ENCODE measurements at places on chromosomes 13 and 19.

GRCh38 chr13:112740502-112741131 lies 50.8 kb downstream of the ATP11A start:
- peak; percentile 78 for DNase-seq

DNA sequence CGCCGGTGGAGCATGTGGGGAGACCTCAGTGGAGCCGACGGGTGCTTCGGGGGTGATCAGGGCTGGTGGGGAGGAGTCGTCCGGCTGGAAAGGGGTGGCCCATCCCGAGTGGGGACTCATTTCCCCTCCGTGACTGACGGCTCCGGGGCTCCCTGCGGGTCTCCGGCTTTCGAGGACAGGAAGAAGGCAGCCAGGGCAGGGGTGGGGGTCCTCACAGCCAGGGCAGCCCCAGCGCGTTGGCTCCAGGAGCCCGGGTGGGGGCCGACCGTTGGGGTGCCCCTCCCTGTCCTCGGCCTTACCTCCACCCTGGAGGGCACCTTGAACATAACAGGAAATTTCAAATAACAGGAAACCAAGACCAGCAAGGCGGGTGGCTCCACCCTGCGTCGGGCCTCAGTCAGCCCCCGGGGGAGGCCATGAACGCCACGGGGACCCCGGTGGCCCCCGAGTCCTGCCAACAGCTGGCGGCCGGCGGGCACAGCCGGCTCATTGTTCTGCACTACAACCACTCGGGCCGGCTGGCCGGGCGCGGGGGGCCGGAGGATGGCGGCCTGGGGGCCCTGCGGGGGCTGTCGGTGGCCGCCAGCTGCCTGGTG lies at the start of gene S1PR4:
TSS of gene S1PR4 (plus strand) at position 393 of the 596 bp plus-strand sequence. CDS start at position 417, 24 bp downstream.
- DNase-seq = no peak

GRCh38 chr19:51468545-51468920 lies 9.8 kb upstream of the CEACAM18 start:
- no peak for DNase-seq

DNA sequence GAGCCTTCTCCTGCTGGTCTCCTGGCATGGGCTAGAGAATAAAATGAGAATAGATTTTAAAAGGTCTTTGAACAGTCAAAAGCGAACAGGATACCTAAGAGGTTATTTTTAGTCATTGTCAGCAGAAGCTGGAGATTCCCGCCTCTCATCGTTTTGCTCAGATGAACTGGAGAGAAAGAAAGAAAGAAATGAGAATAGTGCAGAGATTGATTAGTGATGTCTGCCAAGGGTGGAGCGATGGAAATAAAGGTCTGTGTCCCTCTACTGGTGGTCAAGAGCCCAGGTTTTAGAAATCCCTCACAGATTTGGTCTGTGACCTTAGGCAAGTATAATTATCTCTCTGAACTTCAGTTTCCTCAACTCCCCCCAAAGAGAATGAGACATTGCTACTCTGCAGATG lies 5.3 kb downstream of the NCAN start:
- no peak for DNase-seq

- DNase-seq = no peak
These were observed 1420.8 kb upstream of the SLC10A2 start for GRCh38 chr13:104487006-104487405.

GRCh38 chr13:108707584-108707983 lies 78.2 kb downstream of the MYO16 start:
- DNase-seq = no peak

DNA sequence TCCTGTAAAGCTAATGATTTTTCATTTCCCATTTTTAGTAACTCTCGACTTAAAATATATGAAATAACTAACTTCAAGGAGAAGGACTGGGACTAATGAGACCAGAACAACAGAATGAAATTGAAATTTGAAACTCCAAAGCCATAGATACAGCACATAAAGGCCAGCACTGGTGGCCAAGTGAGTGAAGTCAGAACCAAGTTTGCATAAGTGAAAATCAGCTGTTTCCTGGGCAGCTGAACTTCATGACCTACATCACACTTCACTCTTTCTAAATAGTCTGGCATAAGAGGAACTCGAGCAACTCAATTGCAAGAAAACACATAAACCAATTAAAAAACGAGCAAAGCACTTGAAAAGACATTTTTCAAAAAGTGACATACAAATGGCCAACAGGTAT lies 84.5 kb downstream of the DCLK1 start:
- DNase-seq = no peak

DNA sequence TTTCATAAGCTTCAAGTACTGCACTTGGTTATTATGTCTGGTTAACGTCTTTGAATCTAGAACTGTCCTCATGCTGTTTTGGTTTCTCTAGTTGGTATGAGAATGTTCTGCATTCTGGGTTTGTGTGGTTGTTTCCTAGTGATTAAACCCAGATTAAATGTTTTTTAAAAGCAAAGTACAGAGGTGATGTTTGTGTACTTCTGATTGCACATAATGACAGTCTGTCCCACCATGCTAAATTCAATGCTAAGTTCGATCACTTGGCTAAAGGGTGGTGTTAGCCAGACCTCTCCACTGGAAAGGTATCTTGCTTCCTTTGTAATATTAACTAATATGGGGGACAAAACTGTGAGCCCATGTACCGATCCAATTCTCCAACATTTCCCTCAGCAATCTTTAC lies 14.6 kb downstream of the N4BP2L1 start:
- no peak for DNase-seq

GRCh38 chr19:44925114-44925891 lies 10.9 kb downstream of the APOC1 start:
- DNase-seq = peak; percentile 89

DNA sequence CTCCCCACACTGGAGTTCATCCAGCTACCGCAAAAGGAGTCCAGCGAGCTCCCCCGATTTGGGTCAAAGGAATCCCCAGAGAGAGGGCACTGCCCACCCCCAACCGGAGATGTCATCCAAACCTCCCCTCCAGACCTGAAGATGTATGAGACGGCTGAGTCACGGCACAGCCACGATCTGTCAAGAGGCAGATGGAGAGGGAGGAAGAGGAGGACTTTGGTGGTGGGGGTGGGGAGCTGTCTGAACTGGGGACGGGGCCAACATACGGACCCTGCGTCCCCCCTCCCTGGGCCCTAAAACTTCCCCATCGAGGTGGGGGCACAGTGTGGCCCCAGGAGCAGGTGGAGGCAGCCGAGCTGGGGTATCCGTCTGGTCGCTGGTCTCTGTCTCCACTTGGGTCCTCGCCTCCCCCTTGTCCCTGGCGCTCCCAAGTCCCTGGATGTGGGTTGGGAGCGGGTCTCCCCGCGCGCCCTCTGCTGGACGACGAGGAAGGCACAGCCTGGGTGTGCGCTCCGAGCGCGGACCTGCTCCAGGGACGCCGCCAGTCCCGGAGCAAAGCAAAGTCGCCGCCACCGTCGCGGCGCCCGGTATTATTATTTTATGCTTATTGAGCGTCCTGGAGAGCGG lies 3.8 kb downstream of the PDE4A start:
- DNase-seq = peak; percentile 84

- no peak for DNase-seq
These were observed 1401.8 kb downstream of the SLITRK5 start for GRCh38 chr13:89072979-89073378.

GRCh38 chr13:98285852-98286594 lies 109.0 kb upstream of the RNF113B start:
- no peak for DNase-seq

DNA sequence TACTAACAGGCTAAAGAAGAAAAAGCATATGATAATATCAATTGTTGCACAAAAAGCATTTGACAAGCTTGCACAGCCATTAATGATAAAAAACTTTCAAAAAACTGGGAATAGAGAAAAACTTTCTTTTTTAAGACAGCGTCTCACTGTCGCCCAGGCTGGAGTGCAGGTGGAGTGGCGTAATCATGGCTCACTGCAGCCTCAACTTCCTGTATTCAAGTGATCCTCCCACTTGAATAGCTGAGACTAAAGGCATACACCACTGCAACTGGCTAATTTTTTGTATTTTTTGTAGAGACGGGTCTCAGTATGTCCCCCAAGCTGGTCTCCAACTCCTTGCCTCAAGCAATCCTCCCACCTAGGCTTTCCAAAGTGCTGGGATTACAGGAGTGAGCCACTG lies 382.8 kb downstream of the TSHZ3 start:
- DNase-seq = no peak

- no peak for DNase-seq
These were observed 3.0 kb downstream of the HSPB6 start for GRCh38 chr19:35753634-35754369.

DNA sequence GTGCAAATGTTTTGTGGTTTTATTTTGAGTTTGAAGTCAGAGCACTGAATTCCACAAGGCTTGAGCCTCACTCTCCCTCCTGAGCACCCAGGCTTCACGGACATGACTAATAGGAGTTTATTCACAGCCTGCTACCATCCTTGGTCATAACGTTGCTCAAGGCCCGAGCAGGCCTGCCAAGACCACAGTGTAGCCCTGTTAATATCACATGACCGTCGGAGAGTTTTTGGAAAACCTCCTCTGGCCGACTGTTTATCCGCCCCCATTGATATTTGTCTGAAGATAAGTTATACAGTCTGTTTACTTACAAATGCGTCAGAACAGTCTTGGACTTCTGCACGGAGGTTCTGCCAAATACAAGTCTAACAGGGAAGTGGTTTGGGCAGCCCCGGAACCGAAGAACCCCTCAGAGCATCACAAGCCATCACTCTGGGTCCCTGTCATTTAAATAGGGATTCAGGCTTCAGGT lies 89.9 kb downstream of the COL4A2 start:
- peak; percentile 78 for DNase-seq

DNA sequence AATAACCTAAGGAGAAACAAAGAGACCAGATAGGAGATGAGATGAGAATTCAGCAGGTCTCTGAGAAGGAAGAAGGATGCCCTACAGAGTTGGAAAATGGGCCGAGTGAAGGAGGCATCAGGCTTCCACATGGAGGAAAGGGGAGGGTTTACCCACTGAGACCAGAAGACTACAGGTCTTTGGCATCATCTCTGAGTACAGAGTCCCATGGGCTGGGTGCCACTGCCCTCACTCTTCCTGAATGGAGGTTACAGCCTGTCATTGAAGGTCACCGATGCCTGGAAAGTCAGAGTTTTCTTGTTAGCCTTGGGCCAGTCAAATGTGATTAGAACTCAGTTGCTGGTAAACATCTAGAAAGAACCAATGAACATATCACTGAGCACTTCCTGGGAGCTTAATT lies 9.9 kb downstream of the ZNF302 start:
- no peak for DNase-seq

- peak; percentile 22 for DNase-seq
These were observed 42.9 kb downstream of the C13orf46 start for GRCh38 chr13:113930671-113931637.

DNA sequence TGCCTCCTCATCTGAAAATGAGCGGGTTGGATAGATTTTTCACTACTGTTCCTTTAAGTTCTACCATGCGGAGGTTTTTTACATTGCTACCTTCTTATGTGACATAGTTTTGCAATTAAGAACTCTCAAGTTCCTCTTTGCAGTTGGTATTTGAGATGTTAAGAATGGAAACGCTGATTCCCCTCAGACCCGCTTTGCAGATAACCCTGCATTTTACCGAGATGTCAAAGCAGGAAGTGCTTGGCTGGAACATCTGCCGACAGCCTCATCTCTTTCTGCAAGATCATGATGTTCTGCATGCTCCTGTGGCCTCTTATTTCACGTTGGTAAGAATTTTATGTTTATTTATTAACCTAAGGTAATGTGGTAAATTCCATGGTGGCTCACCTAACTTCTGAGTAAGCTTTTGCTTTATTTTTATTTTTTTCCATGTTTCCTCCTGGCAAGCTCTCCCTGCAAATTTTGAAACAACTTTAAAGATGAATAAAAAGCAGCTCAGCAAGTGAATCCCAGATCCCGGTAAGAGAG lies 22.5 kb downstream of the PABPC3 start:
- no peak for DNase-seq

GRCh38 chr13:46522748-46523030 lies 30.3 kb upstream of the LRCH1 start:
- DNase-seq = no peak

GRCh38 chr13:101433895-101434294 lies 17.6 kb upstream of the NALCN start:
- DNase-seq = no peak

DNA sequence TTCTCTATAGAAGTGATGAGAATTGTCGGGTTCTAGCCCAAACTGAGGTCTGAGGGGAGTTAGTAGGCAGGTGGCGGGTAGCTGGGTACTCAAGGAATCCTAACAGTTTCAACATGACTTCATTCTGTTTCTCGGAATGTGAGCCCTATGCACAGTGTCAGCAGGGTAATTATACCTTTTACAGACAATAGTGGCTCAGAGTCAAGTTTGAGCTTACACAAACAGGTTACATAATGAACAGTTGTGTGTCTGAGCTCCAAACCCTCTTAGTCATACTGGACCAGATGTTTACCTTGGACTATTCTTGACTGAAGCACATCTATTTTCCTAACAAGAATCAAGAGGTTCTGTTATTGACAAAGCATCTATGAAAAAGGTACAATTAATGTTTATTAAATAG lies 1066.7 kb upstream of the PCDH20 start:
- DNase-seq = no peak

DNA sequence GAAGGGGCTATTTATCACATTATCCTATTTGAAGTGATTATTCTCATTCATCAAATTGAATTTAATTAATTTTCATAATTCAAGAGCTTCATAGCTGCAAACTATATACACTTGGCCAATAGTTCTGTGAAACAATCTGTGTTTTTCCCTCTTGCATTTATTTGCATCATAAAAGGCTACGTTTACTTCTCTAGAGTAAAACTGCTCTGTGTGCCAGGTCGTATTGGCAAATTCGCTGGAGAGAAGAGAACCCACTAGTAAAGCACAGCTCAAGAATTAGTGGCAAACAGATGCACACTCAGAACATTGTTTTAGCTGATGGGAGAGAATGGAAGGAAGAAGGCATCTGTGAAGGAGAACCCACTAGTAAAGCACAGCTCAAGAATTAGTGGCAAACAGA lies 81.8 kb downstream of the CYSLTR2 start:
- DNase-seq = no peak

- DNase-seq = no peak
These were observed 47.2 kb downstream of the ZAR1L start for GRCh38 chr13:32267836-32268439.

- DNase-seq = no peak
These were observed 18.0 kb upstream of the PAN3 start for GRCh38 chr13:28120317-28120716.

DNA sequence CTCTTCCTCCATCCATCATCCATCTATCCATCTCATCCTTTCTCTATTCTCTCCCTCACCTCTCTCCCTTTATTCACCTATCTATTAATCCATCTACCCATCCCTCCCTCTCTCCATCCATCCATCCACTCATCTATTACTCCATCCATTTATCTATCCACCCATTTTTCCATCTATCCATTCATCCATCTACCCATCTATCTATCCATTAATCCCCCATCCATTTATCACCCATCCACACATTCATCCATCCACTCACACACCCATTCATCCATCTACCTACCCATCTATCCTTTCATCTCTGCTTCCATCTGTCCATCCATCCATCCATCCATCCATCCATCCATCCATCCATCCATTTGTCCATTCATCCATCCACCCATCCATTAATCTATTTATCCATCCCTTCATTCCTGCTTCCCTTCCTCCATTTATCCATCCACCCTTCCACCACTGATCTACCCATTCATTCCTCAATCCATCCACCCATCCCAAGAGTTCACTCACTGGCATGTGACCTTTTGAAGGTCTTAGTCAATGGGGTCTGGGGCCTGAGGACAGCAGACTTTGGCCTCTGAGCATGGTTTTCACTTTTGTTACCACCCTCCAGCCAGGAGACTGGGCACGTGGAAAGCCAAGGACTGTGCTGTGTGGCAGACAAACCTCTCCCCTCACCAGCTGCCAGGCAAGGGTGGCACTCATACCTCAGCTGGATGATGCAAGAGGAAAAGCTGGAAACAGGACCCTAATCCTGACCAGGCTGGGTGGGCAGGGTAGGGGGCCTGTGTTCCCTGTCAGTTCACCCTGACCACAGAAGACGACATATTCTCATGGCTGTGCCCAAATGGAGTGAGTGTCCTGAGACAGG lies 126.7 kb downstream of the URI1 start:
- DNase-seq = no peak
